ENCODE measurements at places on chromosomes 3 and 15.

GRCh38 chr3:131795390-131796090 lies 239.3 kb downstream of the CPNE4 start:
- no peak for DNase-seq

DNA sequence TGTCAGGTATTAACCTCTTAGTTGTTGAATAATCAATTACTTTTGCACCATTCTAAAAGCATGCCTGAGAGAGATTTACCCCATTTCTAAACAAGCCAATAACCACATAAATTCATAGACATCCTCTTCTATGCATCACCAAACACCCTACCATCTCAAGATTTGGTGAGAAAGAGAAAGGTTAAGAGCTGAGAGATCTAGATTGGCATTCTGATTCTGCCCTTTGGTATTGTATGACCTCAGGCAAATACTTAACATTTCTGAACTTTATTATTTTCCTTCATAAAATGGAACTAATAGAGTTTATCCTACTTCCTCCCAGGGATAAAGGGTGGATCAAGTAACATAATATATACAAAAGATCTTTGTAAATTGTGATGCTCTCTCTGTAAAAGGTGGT lies 146.5 kb upstream of the MME start:
- no peak for DNase-seq

DNA sequence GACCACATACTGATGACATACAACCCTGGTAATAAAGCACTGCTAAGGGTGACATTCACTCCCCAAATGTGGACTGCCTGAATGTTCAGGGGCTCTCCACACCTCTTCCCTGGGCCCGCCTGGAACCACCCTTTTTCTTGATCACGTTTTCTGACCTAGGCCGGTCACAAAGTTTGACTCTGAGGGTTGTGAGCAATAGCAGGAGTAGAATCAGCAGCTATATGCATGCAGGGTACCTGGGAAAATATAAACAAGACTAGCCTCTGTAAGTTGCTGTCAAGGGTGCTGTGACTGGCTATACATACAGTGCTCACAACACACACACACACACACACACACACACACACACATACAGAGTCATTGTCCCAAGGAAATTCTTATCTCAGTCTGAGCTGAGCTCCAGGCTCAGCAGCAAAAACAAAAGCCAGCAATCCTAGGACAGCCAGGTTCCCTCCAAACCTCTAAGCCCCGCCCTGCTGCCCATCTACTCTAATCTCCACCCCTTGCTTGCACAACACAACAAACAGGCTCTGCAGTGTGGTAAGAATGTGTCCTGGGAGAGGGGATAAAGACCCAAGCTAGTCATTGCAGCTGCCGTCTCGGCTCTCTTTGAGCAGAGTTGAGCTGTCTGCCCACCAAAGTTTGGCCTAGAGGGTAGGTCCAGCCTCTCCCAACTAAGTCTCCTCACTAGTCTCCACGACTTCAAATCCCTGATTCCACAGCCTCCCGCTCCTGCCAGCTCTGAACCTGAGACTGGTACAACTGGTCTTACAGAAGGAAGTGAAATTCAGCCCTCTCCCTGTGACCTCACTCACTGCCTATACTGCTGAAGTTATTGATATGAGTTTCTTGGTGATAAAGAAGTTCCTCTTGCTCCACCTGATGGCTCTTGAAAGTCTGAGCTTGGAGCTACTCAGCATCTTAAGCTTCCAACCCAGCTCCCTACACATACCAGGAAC lies 2.2 kb downstream of the BMF start:
- DNase-seq, result peak; percentile 41

GRCh38 chr3:46959161-46959511 lies 17.4 kb downstream of the CCDC12 start:
- no peak for DNase-seq

- DNase-seq, result no peak
These were observed 360.7 kb downstream of the NSUN3 start for GRCh38 chr3:94423578-94423977.

- no peak for DNase-seq
These were observed 398.1 kb upstream of the ARPP21 start for GRCh38 chr3:35241236-35241635.

DNA sequence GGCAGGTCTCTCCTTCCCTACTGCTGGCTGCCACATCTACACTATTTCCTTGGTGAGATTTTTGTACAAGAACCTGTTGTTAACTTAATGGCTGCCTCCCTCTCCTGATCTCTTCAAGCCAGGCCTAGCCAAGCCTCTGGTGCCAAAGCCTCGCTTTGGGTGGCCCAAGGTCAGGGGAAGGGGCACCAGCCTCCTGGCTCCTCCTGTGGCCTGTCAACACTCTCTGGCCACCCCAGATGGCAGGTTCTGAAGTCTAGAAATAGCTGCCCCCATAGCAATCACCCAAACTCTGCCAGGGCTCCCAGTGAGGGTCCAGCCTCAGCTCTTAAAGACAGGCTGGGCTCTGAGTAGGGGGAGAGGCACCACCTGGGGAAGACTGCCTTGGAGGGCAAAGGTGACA lies 5.0 kb downstream of the IFRD2 start:
- no peak for DNase-seq

DNA sequence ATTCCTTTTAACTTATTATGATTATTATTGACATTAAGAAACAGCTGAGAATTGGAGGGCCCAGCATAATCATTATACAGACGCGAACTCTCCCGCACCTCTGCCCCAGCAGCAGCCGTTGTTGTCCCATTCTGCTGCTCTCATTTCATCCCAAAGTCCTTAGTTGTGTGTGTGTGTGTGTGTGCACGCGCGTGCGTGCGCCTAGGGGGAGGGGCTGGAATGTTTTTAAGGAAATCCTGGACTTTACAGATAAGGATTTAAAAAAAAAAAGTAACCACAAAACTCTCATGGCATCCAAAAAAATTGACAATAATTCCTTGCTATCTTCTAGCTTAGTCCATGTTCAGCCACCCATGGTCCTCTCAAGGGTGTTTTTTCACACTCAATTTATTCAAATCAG lies 134.2 kb downstream of the WNT7A start:
- no peak for DNase-seq

DNA sequence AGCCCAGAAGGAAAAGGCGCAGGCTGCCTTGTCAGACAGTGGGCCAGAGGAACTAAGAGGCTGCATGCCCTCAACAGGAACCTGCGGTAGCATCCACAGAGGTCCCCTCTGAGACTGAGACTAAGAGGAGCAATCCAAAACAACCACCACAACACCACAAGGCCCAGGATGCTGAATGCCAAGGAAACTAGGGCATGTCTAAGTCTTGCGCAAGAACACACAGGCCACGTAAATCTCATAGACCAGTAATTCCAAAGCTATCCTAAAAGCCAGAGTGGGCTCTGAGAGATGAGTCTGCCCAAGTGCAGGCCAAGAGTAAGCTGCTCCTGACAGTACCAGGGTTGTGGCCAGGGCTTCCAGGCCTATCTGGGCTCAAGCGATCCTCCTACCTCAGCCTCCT lies 12.9 kb downstream of the MON1A start:
- DNase-seq, result no peak

- DNase-seq, result no peak
These were observed 295.3 kb downstream of the TLE3 start for GRCh38 chr15:69802432-69802831.

DNA sequence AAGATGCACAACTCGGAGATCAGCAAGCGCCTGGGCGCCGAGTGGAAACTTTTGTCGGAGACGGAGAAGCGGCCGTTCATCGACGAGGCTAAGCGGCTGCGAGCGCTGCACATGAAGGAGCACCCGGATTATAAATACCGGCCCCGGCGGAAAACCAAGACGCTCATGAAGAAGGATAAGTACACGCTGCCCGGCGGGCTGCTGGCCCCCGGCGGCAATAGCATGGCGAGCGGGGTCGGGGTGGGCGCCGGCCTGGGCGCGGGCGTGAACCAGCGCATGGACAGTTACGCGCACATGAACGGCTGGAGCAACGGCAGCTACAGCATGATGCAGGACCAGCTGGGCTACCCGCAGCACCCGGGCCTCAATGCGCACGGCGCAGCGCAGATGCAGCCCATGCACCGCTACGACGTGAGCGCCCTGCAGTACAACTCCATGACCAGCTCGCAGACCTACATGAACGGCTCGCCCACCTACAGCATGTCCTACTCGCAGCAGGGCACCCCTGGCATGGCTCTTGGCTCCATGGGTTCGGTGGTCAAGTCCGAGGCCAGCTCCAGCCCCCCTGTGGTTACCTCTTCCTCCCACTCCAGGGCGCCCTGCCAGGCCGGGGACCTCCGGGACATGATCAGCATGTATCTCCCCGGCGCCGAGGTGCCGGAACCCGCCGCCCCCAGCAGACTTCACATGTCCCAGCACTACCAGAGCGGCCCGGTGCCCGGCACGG lies 991 bp downstream of the SOX2 start:
- DNase-seq, result no peak

- DNase-seq, result no peak
These were observed 54.0 kb downstream of the ETV5 start for GRCh38 chr3:186054792-186055352.

GRCh38 chr3:47162697-47163168 lies 1.2 kb downstream of the SETD2 start:
- no peak for DNase-seq

DNA sequence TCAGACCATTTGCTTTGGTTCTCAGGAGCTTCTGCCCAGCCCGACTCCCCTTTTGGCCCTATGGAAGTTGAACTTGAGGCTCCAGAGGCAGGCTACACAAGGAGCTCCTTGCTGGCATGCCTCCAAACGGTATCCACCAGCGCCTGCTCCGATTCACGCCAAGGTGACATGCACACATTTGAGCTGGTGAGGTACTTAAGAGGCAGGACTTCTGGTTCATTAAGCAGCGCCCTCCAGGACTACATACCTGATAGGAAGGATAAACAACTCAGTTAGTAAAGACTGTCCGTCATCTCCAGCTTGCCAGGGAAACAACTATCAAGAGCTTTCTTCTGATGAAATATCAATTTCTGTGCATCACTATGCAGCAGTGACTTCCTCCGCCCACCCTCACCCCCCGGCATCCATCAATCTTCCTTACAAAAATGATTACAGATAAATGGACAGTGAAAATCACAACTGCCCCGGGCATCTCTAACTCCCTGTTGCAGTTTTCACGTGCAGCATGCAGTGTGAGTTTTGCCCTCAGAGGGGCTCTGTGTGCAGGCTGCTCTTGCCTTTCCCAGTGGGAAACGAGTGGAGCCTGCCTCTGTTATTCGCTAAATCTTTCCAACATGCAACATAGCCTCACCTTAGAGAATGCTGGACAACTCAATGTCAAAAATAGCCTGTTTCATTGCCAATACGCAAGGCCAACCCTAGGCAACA lies 122.9 kb downstream of the ARRDC4 start:
- no peak for DNase-seq

GRCh38 chr3:177127008-177127407 lies 70.3 kb downstream of the TBL1XR1 start:
- DNase-seq, result no peak

GRCh38 chr15:64618540-64618939 lies 156.8 kb downstream of the RBPMS2 start:
- no peak for DNase-seq

DNA sequence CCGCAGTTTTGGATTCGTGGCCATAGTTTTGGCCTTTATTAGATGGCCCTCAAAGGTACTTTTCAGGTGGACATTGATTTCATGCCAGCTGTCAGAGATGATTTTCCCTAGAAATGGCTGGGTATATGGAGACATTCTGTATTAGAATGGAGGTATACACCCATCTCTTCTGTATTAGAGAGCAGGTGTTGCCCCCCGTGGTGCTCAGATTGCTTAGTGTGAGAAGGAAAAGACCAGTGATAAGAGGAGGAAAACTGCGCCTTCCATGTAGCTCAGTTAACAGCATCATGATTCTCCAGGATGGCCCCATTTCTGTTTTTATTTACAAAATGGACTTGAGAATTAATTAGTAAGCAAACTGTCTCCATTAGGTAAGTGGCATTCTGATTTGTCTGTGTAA lies 145.9 kb downstream of the IGF1R start:
- no peak for DNase-seq

Data from C1 segment of cervical spinal cord (tissue), 14 donors.